ENCODE measurements at places on chromosomes 1 and 21.

- no peak for DNase-seq
Observed at GRCh38 chr1:40606978-40607377, 58.5 kb downstream of the RIMS3 start.

DNA sequence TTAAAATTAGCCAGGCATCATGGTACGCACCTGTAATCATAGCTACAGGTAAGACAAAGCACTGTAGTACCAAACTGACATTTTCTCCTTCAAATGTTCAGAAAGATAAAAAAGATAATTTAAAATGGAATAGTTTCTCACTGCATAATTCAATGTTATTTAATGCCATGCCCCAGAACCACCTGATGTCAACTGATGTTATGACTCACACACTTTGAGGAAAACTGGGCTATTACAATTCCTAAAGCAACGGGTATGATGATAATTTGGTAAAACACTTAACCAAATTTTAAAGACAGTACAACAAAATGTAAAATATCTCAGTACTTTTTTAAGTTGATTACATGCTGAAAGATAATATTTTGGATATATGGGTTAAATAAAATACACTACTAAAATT is 22.9 kb upstream of the PLEKHO1 start:
- no peak for DNase-seq

GRCh38 chr21:36229181-36229580 is 72.6 kb downstream of the DOP1B start:
- no peak for DNase-seq

- no peak for DNase-seq
Observed at GRCh38 chr1:202023001-202023433, 12.6 kb downstream of the ELF3 start.

- DNase-seq, result no peak
Observed at GRCh38 chr1:8629241-8630091, 188.0 kb downstream of the RERE start.

- no peak for DNase-seq
Observed at GRCh38 chr1:27033043-27033746, 20.5 kb upstream of the TENT5B start.

GRCh38 chr21:33794596-33794995 is 121.0 kb downstream of the ATP5PO start:
- DNase-seq, result no peak

- DNase-seq, result no peak
Observed at GRCh38 chr1:238621405-238621804, 730.7 kb upstream of the ZP4 start.

DNA sequence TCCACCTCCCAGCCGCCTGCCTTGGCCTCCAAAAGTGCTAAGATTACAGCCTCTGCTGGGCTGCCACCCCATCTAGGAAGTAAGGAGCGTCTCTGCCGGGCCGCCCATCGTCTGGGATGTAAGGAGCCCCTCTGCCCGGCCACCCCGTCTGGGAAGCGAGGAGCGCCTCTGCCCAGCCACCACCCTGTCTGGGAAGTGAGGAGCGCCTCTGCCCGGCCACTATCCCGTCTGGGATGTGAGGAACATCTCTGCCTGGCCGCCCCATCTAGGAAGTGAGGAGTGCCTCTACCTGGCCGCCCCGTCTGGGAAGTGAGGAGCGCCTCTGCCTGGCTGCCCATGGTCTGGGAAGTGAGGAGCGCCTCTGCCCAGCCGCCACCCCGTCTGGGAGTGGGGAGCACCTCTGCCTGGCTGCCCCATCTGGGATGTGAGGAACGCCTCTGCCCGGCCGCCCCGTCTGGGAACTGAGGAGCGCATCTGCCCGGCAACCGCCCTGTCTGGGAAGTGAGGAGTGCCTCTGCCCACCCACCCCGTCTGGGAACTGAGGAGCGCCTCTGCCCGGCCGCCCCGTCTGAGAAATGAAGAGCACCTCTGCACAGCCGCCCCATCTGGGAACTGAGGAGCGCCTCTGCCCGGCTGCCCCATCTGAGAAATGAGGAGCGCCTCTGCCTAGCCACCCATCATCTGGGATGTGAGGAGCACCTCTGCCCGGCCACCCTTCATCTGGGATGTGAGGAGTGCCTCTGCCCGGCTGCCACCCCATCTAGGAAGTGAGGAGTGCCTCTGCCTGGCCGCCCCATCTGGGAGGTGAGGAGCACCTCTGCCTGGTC is 137.8 kb upstream of the PALMD start:
- no peak for DNase-seq

DNA sequence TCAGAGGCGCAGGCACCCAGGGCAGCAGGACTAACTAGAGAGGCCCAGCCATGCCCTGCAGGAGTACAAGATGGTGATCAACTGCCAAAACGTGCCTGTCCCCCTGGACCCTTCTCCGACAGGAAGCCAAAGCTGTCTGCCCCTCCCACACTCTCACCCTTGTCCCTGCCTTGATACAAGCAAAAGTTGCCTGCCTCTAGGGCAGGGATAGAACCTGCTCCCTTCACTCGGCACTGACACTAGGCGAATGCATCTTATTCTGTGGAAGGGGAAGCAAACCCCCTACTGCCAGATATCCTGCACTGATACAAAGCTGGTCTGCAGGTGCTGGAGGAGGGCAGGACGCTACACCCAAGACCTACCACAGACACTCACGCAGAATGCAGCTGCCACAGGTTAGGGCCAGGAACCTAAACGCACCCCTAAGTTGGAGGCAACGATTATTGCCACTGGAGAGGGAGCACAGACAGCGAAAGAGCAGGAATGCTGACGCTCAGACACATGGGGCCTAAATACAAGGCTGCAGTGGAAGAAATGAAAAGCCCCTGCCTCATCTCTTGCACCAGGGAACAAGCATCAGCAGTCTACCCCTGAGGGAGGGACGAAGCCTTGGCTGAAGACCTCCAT is 3.7 kb downstream of the TARBP1 start:
- no peak for DNase-seq

DNA sequence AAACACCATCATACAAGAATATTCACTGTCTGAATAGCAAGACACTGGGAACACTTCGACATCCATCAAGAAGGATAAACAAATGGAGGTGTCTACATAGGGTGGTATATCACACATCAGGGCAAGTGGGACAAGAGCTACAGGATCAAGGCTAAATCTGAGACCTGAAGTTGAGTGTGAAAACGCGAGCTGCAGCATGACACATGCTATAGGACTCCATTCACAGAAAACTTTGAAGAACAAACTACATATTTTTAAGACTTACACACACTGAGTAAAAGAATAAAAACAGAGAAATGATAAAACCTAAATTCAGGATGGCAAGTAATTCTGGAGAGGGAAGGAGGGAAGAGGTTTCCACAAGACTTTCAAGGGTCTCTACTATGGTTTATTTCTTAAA is 2.1 kb downstream of the TTC39A start:
- no peak for DNase-seq

GRCh38 chr1:203567596-203567995 is 59.0 kb upstream of the ATP2B4 start:
- DNase-seq, result no peak

GRCh38 chr1:115107516-115108260 is 18.4 kb upstream of the TSPAN2 start:
- DNase-seq, result no peak

DNA sequence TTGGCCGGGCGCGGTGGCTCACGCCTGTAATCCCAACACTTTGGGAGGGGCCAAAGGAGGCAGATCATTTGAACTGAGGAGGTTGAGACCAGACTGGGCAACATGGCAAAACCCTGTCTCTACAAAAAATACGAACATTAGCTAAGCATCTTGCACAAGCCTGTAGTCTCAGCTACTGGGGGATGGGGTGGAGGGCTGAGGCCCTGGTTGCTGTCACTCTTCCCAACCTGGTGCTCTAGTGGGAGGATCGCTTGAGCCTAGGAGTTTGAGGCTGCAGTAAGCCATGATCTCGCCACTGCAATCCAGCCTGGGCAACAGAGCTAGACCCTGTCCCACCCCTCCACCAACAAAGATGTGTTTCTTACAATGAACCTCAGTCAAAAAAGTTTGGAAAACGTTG is 2.8 kb downstream of the PHGDH start:
- no peak for DNase-seq

GRCh38 chr21:42443181-42443785 is 39.6 kb downstream of the UBASH3A start:
- DNase-seq, result no peak

- DNase-seq, result no peak
Observed at GRCh38 chr1:214843281-214843680, 239.3 kb upstream of the KCNK2 start.

- DNase-seq, result no peak
Observed at GRCh38 chr1:76227621-76228020, 153.1 kb downstream of the ST6GALNAC3 start.

DNA sequence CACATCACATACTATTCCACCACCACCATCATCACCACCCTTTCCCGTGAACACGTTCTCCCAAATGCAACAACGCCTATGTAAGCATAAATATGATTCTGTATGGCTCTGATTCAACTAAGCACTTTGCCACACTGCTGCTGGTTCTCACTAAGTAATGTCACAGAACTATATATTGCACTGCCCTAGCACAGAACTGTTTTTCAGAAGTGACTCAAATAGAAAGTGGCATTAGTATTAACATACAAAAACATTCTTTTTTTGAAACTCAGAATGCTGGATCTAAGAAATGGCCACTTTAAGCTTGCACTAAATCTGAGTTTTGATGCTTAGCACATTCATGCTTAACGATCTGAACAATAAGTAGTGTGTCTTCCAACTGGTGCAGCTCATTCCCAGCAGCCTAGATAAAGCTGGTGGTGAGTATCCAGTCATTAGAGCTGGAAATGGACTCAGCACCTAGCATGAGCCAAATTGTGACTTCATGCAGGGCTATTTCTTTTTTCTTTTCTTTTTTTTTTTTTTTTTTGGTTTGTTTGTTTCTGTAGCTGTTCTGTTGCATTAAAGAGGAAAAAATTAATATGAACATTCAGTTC is 46.2 kb upstream of the ZC3H11B start:
- DNase-seq, result no peak

DNA sequence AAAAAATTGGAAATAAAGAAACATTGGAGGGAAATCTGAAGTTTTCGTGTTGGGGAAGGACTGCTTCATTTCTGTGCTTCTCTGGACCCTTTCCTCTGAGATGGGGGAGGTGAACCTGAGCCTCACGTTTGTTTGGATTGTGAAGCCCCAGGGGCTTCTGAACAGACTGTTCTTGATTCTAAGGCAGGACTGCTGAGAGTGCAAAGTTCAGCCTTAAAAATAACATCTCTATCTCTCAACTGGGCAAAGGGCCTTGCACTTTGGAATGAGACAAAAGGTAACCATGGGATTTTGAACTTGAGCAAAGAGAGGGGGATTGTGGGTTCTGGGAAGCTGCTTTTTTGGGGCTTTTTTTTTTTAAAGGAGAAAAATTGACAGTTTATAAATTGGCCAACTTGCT is 45.0 kb downstream of the GPR88 start:
- DNase-seq, result no peak

- no peak for DNase-seq
Observed at GRCh38 chr21:41371685-41372030, 9.8 kb downstream of the MX2 start.

GRCh38 chr21:42455196-42455595 is 40.8 kb downstream of the RSPH1 start:
- DNase-seq, result no peak

DNA sequence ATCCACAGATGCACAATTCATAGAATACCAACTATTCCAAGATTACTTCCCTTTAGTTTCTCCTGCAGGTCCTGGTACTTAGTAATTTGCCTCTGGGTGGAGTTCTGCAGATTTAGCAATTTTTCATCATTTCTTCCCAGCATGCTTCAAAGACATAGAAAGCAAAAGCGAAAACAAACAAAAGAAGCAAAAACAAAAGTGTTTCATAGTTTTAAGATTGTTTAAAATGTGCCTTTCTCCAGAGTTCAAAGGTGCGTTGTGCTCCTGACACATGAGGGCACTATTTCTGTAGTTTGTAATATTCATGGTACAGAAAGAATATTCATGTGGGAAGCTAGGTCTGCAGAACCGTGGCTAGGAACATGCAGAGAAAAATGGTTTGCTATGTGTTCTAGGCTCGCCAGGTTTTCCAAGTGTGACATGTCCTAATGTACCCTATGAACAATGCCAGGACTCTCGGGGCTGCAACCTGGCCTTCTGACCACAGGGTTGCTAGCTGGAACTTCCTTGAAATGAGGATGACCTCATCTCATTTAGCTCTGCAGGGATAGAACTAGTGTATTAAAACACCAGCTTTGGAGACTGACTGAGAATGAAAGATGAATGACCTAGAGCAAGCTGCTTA is 30.0 kb upstream of the RCSD1 start:
- DNase-seq, result peak; percentile 51

DNA sequence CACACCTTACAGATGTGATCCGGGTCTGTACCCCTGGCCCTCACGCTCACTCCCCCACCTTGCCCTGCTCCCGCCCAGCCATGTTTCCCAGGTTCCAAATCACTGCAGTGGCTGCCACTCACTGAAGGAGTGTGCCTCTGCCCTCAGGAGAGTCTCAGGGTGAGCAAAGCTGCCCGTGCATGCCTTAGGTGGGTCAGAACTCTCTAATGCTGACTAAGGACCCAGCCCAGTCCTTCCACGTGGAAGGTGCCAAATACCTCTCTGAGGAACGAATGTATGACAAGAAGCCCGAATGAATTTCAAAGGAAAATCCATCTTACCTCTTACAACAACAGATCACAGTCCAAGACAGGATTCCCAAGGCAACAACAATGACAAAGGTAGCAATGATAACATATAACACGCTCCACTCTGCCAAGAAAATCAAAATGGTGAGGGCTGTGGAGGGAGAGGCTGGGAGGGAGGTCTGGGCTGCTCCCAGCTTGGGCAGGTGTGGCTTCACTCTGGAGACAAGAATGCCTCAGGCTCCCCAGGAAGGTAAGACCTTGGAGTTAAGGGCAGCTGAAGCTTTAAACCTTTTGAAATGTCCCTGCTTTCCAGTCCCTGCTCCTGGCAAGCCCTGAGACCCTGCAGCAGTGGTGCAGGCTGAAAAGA is 115.2 kb downstream of the KIAA0319L start:
- no peak for DNase-seq

DNA sequence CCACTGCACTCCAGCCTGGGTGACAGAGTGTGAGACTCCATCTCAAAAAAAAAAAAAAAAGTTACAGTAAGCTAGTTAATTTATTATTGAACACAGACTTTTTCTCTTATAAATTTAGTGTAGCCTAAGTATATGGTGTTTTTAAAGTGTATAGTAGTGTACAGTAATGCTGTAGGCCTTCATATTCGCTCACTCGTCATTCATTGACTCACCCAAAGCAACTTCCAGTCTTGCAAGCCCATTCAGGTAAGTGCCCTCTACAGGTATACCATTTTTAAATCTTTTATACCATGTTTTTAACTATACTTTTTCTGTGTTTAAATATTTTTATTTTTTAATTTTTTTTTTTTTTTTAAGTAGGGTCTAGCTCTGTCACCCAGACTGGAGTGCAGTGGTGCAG is 12.1 kb downstream of the POU2F1 start:
- DNase-seq, result no peak

DNA sequence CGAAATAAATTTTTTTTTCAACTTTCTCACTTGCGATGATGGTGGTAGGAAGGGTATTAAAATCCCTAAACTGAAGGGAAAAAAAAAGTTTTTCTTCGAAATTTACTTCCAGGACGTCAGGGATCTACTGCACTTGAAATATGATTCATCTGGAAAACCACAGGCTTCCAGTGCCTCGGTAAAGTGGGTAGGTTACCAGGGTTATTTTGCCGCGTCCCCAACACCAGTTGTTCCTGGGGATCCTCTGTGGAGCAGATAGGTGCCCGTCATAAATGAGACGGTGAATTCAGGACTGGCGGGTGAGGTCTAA is 773 bp downstream of the RABIF start:
- no peak for DNase-seq

GRCh38 chr1:36836196-36836883 is 198.0 kb downstream of the GRIK3 start:
- no peak for DNase-seq

GRCh38 chr1:101122452-101123166 is 97.0 kb upstream of the DPH5 start:
- DNase-seq, result peak; percentile 34

Measured in activated CD4-positive, alpha-beta memory T cell treated with anti-CD3 and anti-CD28 coated beads, Interleukin-2, amount 10 ng/mL, durations not matched to agents 7 days and 5 days (primary cell).